ENCODE measurements at places on chromosomes 1 and 21.

DNA sequence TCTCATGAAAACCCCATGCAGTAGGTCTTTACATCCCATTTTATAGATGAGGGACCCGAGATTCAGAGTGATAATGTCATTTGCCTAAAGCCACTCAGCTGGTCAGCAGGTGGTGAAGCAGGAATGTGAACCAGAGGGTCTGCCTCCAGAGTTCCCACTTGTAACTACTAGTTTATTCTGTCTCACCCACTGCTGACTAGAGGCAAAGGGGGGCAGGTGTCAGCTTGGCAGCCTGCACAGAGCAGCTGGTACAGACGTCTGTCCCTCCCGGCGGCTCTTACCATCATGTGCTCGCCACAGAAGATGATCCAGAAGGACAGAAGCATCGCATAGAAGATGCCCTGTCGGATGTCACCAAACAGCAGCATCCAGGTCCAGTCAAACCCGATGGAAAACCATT, 82.4 kb downstream of the WLS start:
- no peak for DNase-seq

DNA sequence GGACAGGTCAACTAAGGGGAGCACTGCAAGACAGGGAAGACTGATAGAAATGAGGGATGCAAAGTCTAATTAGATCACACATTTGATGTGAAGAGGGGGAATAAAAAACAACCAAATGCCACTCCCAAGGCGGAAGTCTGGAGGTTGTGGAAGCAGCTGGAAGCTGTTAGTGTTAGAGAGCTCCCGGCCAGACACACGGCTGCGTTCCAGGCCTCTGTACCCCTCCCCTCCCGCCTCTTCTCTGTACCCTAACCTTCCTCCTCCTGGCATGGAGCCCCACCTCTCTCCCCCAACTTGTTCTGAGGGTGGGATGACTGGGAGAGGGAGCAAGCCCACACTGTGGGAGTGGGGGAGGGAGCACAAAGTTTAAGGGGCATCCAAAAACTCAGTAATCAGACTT, 67.0 kb downstream of the PLEKHA6 start:
- DNase-seq: no peak

GRCh38 chr1:87840767-87841166, 512.1 kb downstream of the LMO4 start:
- no peak for DNase-seq

DNA sequence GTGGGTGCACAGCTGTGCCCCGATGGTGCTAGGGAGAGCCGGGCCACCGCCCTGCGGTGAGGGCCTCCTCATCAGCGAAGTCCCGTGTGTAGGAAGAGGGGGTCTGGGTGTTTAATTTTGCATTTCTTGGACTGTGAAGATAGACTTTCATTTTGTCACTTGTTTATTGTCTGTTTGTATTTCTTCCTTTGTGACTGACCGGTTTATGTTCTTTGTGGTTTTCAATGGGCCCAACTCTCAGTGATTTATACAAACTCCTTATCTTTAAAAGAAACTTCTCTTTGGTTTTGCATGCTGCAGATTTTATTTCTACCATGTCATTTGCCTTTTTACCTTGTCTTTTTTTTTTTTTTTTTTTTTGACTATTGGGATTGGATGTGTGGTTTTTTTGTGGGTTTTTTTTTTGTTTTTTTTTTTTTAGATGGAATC, 65.1 kb downstream of the COL18A1 start:
- no peak for DNase-seq

DNA sequence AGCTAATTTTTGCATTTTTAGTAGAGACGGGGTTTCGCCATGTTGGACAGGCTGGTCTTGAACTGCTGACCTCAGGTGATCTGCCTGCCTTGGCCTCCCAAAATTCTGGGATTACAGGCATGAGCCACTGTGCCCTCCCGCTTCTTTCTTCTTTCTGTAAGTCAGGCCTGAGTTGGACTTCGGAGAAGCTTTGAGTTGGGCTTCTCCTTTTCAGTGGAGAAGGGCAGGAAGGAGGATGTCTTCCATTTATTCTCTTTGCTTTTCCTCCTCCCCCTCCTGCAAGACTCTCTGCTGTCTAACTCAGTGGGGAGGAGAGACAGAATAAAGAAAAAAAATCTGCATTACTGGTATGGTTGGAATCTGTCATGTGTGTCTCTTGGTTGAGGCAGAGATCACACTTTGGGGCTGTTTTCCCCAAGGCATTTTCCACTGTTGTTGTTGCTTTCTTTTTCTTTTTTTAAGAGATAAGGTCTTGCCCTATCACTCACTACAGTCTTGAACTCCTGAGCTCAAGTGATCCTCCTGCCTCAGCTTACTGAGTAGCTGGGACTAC, 13.2 kb upstream of the DEGS1 start:
- no peak for DNase-seq

DNA sequence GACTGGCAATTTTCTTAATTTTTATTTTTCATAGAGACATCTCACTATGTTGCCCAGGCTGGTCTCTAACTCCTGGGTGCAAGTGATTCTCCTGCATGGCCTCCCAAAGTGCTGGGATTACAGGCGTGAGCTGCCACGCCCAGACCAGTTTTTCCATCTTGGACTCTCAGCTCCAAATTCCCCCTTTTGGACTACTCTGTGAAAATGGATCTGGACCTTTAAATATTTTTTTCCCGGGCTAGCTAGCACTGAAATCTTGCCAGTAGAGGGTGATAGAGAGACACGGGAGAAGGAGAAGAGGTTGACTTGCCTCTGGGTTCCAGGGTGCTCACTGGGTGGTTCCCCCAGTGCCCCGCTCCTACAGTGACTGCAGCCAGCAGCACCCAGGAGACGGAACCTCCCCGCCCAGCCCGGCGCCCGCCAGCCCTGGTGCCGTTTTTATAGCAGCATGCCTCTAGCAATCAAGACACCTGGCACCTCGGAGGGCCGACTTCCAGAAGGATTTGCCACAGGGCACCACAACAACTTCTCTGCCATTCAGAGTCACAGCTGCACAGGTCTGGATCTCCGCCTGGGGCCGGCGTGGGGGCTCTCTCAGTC, 34.7 kb upstream of the SCCPDH start:
- DNase-seq: peak; percentile 54

- no peak for DNase-seq
Observed at GRCh38 chr1:100769906-100770646, 50.5 kb downstream of the VCAM1 start.

- DNase-seq: no peak
Observed at GRCh38 chr1:20670936-20671335, 9.8 kb upstream of the DDOST start.

- no peak for DNase-seq
Observed at GRCh38 chr1:7220007-7220406, 434.8 kb downstream of the CAMTA1 start.

DNA sequence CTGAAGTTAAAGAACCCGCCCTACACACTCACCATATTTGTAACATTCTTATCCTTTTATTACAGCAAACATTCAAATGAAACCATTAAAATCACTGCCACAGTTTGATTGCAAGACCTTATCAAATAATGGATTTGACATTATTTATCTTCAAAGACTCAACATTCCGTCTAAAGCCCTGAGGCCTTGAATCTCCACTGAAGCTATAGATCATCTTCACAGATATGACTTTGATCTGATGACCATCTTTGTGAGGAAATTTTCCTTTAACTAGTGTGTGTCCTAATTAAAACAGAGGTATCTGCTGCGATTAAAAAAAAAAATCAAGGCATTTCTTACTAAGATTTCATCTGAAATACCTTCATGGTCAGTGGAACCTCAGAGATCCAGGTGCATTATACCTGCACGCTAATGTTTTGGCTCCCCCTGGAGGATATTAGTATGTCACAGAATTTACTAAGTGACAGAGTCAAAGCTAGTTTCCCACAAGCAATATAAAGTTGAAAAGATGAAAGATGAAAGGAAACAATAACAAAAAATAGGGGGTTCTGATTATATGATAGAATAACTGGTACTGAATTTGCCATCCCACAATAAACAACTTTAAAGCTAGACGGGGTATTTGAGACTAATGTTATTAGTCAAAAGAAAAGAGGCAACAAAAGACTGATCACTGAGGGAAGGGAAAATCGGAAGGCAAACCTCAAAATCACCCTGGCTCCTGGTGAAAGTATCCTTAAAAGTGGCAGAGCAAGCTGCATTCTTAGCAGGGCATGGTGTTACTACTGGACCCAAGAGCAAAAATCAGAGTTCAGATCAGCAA, 923.4 kb downstream of the NCAM2 start:
- peak; percentile 74 for DNase-seq

DNA sequence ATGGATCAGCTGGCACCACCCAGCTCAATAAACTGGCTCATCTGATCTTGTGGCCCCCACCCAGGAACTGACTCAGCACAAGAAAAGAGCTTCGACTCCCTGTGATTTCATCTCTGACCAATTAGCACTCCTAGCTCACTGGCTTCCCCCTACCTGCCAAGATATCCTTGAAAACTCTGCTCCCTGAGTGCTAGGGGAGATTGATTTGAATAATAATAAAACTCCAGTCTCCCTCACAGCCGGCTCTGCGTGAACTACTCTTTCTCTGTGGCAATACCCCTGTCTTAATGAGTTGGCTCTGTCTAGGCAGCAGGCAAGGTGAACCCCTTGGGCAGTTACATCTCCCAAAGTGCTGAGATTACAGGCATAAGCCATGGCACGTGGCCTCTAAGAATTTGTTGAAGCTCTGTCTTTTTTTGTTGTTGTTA, 11.8 kb upstream of the RHBDL2 start:
- DNase-seq: no peak

- DNase-seq: peak; percentile 43
Observed at GRCh38 chr1:212291505-212292134, 6.4 kb downstream of the PPP2R5A start.

GRCh38 chr21:36839123-36839522, 127.3 kb downstream of the HLCS start:
- no peak for DNase-seq

DNA sequence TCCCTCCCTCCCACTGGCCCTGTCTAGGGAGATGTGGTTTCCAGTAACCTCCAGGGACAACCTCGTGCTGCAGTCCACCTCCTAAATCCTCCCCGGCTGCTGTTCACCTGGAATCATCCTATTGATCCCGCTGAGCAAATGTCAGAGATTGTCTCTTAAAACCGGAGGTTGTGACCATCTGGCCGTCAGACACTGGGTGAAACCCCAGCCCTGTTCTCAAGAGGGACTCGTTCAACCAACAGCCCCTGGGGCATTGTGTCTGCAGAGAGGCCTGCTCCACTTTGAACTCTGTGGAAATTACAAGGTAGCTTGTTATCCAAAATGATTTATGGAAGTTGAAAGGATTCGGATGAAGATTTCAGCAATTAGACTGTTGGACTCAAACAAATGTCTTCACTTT, 498.0 kb downstream of the MATN1 start:
- DNase-seq: no peak

- no peak for DNase-seq
Observed at GRCh38 chr21:17501107-17502006, 11.5 kb upstream of the CXADR start.

DNA sequence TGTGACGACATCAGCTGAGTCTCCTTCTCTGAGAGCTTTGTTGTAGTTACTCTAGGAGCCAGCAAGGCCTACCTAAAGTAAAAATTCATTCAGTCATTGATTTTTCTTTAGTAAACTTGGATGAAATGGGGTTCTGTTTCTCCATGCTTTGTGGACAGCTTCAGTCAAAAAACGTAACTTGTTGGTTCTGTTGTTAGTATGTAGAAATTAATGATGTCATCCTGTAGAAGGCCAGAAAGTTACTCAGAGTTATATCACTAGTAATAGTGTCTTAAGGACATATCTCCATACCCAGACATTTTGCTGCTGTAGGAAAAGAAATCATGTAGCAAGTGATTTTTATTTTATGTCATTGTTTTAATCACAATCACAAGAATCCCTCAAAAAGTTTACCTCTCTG, 43.0 kb downstream of the KDM1A start:
- no peak for DNase-seq

GRCh38 chr1:34618381-34618780, 136.5 kb upstream of the GJB5 start:
- no peak for DNase-seq

- DNase-seq: no peak
Observed at GRCh38 chr1:19799230-19800075, at the start of gene TMCO4. Gene TMCO4, minus strand, starts transcription at chr1:19799916. Its CDS starts 19,158 bp downstream, at chr1:19780758.

GRCh38 chr1:923131-923990, at the start of gene SAMD11:
Gene SAMD11, plus strand, starts transcription at chr1:923923. Its CDS starts 509 bp downstream, at chr1:924432.
- no peak for DNase-seq

DNA sequence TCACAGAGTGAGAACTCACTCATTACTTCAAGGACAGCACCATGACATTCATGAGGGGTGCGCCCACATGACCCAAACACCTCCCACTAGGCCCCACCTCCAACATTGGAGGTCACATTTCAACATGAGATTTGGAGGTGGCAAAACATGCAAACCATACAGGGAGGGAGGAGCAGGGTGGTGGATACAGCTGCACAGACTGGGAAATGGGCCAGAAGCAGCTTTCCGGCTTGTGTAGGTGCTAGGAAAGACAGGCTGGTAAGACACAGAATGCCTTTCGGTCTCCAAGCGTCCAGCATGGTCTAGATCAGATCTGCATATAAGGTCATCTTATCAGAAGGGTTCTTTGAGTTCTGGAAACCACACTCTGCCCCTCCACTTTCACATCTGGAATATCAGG, 35.1 kb upstream of the TINAGL1 start:
- no peak for DNase-seq

GRCh38 chr1:97849345-97850340, 71.2 kb downstream of the DPYD start:
- DNase-seq: no peak

- no peak for DNase-seq
Observed at GRCh38 chr1:207021139-207021861, 11.3 kb downstream of the C1orf116 start.

DNA sequence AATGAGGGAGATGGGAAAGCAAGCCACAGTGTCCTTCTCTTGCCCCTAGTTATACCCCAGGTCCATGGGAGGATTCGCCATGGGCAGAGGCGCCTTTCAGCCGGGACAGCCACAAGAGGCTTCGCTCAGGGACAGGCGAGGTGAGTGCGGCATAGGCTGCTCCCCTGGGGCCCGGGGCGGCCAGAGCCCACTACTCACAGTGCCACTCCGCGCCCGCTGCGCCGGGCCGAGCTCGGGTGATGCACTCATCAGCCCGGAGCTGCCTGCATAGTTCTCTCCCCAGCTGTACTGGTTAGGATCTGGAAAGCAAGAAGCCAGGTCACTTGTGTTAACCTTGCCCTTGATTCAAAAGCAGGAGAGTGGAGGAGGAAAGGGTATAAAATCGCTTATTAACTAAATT, 8.4 kb downstream of the PANK4 start:
- DNase-seq: no peak

- DNase-seq: no peak
Observed at GRCh38 chr1:189022015-189022414, 1455.6 kb downstream of the BRINP3 start.

Measured in LNCaP clone FGC (cell line).